SK-N-DZ (cell line): ENCODE measurements at places on chromosomes 4 and X.

DNA sequence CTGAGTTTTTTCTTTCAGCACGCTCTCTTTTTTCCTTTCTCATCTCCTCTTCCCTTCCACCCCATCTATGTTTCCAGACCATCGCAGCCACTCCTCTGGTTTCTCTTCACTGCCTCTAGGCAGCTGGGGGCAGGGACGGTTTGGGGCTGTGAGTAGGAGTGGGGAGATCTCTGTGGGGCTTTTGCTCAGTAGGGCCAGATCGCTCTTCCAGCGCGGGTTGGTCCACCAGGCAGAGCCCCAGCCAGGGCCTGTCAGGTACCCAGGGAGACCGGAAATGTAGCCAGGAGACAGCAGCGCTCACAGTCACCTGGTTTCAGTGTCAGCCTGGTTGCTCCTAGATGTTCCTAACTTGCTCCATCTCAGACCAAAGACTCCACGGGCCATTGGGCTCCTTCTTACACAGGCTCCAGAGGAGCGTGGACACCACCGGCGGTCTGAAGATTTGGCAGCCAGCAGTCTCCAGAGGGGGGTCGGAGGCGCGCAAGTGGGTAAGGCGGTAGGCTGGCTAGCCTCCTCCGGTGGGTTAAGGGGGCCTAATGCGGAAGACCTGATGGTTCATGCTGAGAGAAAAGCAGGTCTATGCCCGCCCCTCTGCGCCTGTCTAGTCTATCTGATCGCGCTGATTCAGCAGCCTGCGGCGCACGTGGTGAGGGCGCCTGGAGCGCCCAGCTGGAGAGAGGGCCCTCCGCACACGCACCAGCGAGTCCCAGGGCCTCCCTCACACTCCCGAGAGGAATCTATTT, 1.8 kb downstream of the FGF5 start:
- DNase-seq: no peak

DNA sequence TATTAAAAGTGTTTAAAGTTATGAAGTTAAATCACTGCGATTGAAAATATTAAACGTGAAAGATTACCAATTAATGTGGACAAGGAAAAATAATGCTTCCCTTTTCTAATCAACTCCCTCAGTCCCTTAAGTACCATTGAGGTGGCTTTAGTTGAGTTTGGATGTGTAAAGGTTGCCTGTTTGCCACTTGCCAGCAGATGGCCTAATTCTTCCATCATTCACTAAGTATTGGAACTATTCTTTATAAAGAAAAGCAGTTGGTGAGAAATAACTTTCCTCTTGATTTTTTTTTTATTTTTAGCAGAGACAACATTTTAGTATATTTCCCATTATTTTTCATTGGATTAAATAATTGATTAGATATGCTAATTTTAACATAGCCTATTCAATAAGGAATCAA, 295.9 kb upstream of the TACR3 start:
- peak; percentile 29 for DNase-seq

DNA sequence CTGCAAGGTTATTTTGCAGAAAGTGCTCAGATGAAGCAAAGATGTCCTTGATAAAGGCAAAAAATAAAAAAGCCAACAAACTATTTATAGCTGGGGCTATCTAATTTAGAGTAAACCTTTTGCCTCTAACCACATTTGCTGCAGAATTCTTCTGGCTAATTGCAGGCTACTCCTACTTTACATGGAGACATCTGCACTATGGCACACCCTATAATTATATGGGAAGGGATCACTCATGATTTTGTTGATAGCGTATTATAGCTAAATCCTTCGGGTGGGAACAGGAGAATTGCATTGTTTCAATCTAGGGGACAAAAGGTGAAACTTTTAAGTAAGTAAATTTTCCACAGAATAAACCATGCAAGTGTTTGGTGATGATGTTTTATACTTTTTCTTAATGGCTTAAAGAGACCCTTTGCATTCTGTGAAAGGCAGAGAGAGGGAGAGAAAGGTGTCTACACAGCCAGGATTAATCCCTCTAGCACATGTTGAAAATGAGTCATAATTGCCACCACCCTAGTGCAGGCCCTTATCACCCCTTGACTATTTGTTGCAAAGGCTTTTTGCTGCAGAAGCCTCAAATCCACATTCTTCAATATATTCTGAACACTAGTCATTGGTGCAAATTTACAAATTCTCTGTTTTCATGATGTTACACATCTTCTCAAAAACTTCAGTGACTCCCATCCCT, 221.3 kb upstream of the BMP3 start:
- no peak for DNase-seq

GRCh38 chr4:100098011-100098545, 92.2 kb downstream of the DDIT4L start:
- DNase-seq: no peak

DNA sequence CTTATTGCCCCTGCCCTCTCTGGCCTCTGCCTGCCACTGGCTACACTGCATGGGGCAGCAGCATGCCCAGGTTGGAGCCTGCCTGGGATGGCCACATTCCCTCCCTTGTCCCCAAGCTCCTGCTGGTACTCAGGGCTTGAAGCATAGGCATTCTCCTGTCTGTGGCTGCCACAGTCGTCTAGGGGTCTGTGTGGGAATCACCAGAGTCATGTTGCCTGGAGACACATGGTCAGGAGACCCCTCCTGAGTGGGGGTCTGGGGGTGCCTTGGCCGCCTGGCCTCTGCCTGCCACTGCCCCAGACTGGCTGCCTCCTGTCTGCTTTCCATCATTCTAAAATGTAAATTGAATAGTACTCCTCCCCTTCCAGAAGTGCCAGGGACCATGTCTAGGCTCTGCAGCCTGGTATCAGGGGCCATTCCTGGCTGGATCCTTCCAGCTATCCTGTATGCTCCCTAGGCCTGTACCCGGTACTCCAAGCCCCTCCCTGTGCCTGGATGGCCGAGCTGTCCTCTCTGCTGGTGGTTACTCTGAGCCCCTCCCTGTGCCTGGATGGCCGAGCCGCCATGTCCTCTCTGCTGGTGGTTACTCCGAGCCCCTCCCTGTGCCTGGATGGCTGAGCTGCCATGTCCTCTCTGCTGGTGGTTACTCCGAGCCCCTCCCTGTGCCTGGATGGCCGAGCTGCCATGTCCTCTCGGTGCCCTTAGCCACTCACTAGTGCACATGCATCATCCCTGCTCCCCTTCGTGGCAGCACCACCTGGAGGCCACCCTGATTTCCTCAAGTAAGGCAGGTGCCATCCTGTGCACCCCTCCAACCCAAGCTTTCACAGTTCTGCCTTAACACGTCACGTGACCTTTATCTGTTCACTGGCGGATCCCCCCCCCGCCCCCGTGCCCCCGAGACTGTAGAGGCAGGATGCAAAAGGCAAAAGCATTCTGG, 5.5 kb upstream of the NKX1-1 start:
- no peak for DNase-seq

DNA sequence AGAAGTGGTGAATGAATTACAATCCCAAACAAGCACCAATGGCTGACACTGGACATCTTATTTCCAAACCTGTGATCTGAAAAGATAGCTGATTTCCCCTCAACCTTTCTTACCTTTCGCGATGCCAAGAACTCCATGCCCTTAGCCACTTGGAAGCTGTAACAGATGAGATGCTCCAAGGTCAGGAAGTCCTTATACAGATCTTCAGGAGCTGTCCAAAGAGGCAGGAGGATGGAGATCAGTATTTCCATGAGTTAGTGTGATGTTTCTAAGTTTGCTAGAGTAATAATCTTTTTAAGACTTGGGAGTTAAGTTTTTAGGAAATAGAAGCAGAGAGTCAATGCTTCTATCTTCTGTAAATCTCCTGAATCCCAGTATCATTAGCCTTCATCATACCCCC, 32.9 kb downstream of the KDR start:
- DNase-seq: no peak

DNA sequence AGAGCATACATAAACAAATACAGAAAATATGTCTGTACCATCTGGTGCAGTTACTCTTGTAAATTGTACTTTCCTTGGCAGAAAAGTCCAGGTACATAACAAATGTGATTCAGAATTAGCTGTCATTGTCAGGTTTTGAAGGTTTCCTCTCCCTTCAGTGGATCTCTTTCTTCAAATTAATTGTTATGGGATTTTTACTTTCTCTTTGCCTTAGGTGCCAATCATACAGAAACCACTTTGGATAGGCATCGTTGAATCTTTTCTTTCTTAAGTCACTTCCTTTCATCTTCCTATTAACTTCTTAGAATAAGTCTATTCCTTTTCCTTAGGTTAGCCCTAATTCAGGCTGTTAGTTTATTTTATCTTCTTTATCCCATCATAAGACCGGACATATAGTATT, 1992.1 kb upstream of the IGFBP7 start:
- no peak for DNase-seq

DNA sequence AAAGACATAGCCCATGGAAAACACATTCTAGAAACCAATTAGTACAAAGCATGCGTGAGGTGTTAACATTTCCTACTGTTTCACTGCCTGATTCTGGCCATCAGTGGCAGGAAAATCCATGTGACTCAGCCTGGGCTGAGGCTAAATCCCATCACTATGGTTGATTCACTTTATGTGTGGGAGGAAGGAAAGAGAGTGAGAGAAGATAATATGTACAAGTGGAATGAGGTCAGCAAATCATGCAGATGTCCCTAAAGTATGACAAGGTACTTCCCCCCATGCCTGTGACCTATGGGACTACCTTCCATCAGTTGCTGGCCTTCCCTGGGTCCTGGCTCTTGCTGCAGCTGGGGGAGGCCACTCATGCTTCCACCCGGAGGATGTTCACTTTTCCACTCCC, 64.2 kb upstream of the MAP3K15 start:
- DNase-seq: no peak

DNA sequence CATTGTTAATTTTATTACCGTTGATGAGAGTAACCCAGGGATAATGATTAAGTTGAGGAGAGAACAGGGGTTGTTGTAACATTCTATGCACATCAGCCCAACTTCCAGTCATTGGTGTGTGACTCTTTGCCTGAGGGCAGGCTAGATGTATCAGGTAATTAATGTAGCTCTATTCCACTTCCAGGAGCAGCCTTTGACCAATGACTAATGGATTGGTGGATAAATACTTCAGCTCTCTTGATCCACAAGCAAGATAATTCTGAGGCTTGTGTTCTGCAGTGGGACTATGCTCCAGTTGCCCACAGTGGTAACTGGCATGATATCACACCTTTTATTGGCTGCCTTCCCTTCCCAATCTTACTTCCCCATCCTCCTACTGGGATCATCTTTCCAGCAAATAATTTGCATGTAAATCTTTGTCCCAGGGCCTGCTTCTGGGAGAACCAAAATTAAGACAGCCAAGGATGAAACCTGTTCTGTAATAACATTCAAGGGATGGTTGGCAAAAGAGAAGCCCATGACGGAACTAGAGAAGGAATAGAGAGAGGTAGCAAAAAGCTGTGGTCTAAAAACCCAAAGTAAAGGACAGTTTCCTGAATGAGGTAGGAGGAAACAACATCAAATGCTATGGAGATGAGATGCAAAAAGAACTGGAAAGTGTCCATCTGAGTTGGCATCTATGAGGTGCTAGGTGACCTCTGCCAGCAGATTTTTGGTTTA, 241.4 kb upstream of the RPS6KA3 start:
- DNase-seq: no peak

GRCh38 chr4:94352163-94352562, 9.5 kb upstream of the HPGDS start:
- no peak for DNase-seq

- no peak for DNase-seq
Measured at GRCh38 chr4:142815834-142816233, 30.3 kb downstream of the INPP4B start.

GRCh38 chrX:47191806-47192401, 1.7 kb upstream of the UBA1 start:
- DNase-seq: no peak
